NCI-H524 treated with DMSO at 0.1 percent for 48 hours (cell line): ENCODE measurements at places on chromosomes 4 and X.
A peak's percentile ranks its signal among the peaks of the same experiment; 100 is the strongest.

- DNase-seq, result no peak
These were observed 105.0 kb downstream of the NDST3 start for GRCh38 chr4:118139241-118139640.

GRCh38 chr4:25896776-25897539, 17.1 kb upstream of the SMIM20 start:
- no peak for DNase-seq

GRCh38 chr4:85717351-85717750, 242.4 kb downstream of the ARHGAP24 start:
- DNase-seq, result no peak

DNA sequence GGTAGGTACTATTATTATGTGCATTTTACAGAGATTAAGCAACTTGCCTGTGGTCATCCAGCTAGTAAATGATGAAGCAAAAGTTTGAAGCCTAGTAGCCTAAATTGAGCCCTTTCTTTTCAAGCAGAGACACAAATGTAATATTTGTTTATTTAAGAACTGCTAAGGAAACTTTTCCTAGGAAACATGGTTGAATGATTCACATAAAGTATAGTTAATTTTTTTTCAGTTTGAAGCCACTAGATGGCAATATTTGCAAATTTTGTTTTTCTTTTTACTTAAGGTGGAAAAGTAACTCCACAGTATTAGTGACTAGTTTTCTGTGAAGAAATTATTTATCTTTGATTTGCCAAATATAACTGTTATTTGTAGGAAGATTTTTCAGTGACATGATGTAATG, 52.8 kb upstream of the ANKRD17 start:
- DNase-seq, result no peak

- DNase-seq, result peak; percentile 15
These were observed 65.9 kb downstream of the TMEM131L start for GRCh38 chr4:153531976-153532626.

GRCh38 chr4:2785613-2786012, 7.3 kb upstream of the SH3BP2 start:
- DNase-seq, result no peak

DNA sequence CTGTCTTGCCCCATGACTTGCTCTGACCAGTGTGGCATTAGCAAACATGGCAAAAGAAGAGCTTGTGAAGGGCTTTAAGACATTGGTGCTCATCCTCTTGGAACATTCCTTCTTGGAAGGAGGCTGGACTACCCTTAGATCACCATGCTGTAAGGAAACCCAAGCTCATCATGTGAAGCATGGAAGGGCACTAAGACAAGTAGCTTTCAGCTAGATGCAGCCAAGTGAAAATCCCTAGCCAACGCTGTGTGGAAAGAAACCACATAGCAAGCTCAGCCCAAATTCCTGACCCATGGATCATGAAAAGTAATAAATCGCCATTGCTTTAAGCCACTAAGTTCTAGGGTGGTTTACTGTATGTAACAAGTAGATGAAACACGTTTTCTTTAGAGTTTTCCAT, 12.4 kb upstream of the PACRGL start:
- DNase-seq, result no peak

GRCh38 chr4:144757969-144758368, 112.0 kb downstream of the HHIP start:
- no peak for DNase-seq

DNA sequence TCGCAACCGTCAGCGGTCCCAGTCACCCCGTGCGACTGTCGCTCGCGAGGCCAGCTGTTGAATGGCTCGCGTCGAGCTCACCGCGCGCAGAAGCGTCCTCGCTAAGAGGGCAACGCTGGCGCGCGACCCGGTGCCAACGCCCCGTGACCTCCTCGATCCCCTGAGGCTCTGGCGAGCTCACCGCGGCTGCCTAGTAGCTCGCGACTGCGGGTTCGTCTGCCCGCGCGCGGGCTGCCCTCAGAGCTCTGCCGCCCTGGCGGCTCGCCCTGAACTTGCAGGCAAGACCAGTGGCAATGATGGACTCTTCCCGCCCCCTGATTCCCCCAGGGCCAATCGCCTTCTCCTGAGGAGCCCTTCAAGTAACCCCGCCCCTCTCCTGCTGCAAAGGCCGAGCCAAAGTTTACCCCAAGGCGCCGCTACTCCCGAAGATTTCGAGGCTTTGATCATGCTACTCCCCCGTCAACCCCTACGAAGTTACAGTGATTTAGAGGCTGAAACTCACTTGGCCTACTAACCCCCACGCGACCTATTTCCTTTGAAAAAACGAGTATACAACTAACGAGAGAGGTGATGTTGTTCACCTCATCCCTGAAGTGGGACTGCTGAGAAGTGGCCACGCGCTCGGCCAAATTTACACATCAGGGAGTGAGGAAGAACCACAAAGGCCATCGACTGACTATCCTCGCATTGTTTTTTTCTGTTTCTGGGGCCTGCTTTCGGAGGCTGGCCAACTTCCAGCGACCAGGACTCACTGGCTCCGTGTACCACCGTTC, 37.5 kb downstream of the PGRMC1 start:
- peak; percentile 19 for DNase-seq

- no peak for DNase-seq
These were observed 793 bp downstream of the TSPAN7 start for GRCh38 chrX:38561951-38562719.

DNA sequence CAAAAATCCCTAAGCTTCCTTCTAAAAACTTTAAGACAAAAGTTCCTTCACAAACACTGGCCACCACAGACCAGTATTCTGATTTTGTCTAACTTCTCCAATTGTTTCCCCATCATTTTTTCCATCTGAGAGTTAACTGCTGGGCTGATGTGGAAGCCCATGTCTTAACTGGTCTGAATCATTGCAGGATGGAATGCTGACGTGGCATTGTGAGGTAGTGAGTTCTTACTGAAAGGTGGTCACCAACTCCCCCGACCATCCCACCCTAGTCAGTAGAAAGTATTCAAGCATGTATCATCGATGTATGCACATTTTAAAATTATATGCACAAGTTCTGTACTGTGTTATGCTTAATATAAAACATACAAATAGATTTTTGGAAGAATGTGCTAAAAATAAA, 99.1 kb upstream of the SMIM10 start:
- DNase-seq, result no peak

- no peak for DNase-seq
These were observed 72.6 kb downstream of the GC start for GRCh38 chr4:71711044-71711984.

- no peak for DNase-seq
These were observed 150.0 kb downstream of the PRKX start for GRCh38 chrX:3563451-3563850.

- no peak for DNase-seq
These were observed 293.1 kb downstream of the CAMK2D start for GRCh38 chr4:113468165-113469022.

- no peak for DNase-seq
These were observed 11.7 kb upstream of the PITX2 start for GRCh38 chr4:110634350-110635162.

- DNase-seq, result no peak
These were observed 240.4 kb upstream of the LDB2 start for GRCh38 chr4:17138847-17139246.

DNA sequence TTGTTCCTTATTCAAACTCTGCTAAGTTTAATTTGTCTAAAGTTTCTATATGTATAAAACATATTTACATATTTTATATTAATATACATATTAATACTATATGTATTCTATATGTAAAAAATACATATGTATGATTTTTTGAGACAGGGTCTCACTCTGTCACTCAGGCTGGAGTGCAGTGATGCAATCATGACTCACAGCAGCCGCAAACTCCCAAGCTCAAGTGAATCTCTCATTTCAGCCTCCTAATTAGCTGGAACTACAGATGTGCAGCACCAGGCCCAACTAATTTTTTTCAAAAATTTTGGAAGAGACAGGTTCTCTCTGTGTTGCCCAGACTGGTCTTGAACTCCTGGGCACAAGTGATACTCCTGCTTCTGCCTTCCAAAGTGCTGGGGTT, 684.9 kb downstream of the TRAM1L1 start:
- DNase-seq, result no peak

DNA sequence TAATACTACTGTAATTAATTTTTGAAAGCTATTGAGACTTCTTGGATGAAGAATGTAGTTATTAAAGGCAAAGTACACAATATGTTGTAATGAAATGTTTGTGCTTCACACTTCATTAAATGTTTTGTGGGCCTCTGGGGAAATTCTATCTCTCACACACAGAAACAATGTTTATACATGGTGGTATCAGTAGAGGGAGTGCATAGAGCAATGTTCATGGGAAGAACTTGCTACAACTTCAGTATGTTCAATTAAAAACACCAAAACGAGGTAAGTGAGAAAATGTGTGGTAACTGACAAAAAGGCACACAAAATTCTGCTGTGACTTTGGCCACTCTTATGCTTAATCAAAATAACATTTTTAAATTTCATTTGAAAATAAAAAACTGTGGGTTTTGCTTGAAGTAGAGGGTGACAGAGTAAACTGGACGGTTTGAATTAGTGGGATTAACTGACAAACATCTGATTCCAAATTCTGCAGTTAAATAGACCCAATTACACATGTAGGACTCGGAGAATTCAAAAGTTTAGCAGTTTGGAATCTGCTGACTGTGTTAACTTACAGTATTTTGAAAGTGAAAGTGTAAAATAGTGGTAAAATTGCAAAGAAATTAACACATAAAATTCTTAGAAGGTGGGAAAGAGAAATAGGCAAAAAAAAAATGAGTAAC, 111.4 kb upstream of the TTC29 start:
- DNase-seq, result no peak

DNA sequence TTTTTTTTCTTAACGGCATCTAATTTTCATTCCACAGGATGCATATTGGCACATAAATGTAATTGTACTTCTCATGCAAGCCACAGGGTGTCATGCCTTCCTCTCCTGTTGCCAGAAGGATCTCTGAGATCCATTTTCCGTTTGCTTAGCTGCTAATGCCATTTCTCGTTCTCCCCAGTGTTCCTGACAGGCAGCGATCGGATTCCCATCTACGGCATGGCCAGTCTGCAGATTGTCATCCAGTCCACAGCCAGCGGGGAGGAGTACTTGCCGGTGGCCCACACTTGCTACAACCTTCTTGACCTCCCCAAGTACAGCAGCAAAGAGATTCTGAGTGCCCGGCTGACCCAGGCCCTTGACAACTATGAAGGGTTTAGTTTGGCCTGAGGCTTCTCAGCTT, 8.9 kb upstream of the NAP1L5 start:
- DNase-seq, result no peak

GRCh38 chr4:6095897-6096296, 77.7 kb upstream of the C4orf50 start:
- no peak for DNase-seq

GRCh38 chrX:139113708-139114107, 402.2 kb upstream of the FGF13 start:
- no peak for DNase-seq

- no peak for DNase-seq
These were observed 577.2 kb upstream of the AADAT start for GRCh38 chr4:170666909-170667308.

- DNase-seq, result peak; percentile 9
These were observed at the start of gene ANK2 for GRCh38 chr4:113049421-113050370. ANK2 (plus strand) TSS chr4:113049653; CDS start chr4:113049729, 76 bp downstream.

GRCh38 chr4:68404153-68404552, 43.1 kb upstream of the TMPRSS11E start:
- no peak for DNase-seq
